GM20000 (cell line): ENCODE measurements at places on chromosomes 4 and X.
A peak's percentile ranks its signal among the peaks of the same experiment; 100 is the strongest.

GRCh38 chrX:72685810-72686456 is 28.2 kb downstream of the PHKA1 start:
- no peak for DNase-seq

- DNase-seq = no peak
Measured at GRCh38 chrX:1059576-1060561, 152.6 kb downstream of the CRLF2 start.

DNA sequence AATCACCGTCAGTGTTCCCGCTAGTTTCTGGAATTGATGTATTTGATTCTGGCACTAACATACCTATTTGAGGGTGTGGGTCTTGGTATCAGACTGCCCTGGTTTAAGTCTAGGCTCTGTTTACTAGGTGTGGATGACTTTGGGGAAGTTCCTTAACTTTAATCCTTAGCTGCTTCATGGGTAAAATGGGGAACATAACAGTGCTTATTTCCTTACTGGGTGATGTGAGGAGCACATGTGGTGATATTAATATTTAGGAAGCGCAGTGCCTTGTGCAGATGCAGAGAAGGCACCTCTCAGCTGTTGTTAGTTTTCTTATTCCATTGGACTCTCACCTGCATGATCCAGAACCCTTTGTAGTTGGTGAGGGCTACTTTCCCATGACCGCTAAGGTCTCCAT is 17.1 kb downstream of the RNF4 start:
- DNase-seq = no peak

GRCh38 chr4:1642196-1642951 is 41.7 kb downstream of the FAM53A start:
- no peak for DNase-seq

GRCh38 chr4:1746919-1747602 is 25.7 kb downstream of the TACC3 start:
- DNase-seq = peak; percentile 32

DNA sequence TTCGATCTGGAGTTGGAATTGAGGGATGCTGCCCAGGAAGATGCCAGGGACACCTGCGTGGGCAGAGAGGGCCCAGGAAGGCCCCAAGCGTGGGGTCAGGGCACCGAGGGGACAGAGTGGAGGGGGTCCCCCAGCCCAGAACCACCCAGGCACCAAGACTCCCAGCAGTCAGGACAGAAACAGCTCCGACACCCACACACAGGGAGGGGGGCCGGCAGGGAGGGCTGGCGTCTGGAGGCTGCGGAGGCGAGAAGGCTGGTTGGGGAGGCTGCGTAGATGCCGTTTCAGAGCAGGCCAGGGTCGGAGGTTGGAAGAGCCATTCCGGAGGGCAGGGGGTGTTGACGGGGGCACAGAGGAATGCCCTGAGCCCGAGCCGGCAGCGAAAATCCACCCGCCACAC is 23.6 kb downstream of the ATP5ME start:
- DNase-seq = no peak

DNA sequence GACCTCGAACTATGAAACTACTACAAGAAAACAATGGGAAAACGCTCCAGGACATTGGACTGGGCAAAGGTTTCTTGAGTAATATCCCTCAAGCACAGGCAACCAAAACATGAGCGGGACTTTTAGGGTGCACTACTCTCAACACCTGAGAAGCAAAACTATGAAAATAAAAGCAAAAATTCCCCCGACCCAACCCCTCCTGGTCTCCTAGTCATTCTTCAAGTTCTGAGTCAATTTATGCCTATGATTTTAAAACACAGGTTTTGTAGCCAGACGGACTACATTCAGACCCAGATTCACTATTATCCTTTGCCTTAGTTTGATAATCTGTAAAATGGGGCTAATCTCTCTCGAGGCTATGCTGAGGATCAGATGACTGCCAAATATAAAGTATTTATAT is 97.0 kb downstream of the SOWAHB start:
- no peak for DNase-seq

- DNase-seq = no peak
Measured at GRCh38 chr4:113109106-113109718, 59.8 kb downstream of the ANK2 start.

DNA sequence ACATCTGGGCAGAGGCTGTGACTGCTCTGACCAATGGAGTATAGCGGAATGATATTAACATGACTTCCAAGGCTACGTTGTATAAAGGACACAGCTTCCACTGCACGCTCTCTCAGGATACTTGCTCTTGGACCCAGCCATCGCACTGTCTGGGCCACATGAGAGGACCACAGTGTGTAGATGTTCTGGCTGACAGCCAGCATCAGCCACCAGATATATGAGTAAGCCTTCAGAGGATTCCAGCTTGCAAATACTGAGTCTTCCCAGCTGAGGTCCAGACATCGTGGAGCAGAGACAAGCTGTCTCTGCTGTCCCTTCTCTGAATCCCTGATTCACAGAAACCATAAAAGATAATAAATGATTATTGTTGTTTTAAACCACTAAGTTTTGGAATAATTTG is 146.8 kb upstream of the USP9X start:
- DNase-seq = no peak

GRCh38 chr4:10123227-10124101 is 6.9 kb upstream of the WDR1 start:
- no peak for DNase-seq

DNA sequence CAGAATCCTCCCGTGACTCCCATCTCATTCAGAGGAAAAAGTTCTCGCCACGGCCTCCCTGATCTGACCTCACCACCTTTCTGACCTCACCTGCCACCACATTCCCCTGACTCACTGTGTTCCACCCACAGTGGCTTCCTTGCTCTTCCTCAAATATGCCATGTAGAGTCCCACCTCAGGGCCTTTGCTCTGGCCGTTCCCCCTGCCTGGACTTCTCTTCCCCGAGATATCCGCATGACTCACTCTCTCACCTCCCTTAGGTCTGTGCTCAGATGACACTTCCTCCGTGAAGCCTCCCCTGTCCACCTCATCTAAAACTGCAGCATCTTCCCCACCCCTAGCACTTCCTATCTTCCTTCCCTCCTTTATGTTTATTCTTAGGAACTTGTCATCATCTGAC is 7.2 kb upstream of the TSPYL2 start:
- no peak for DNase-seq

GRCh38 chr4:146379744-146380143 is 142.0 kb downstream of the SLC10A7 start:
- DNase-seq = no peak

GRCh38 chr4:22848332-22848731 is 155.6 kb downstream of the GBA3 start:
- DNase-seq = no peak

DNA sequence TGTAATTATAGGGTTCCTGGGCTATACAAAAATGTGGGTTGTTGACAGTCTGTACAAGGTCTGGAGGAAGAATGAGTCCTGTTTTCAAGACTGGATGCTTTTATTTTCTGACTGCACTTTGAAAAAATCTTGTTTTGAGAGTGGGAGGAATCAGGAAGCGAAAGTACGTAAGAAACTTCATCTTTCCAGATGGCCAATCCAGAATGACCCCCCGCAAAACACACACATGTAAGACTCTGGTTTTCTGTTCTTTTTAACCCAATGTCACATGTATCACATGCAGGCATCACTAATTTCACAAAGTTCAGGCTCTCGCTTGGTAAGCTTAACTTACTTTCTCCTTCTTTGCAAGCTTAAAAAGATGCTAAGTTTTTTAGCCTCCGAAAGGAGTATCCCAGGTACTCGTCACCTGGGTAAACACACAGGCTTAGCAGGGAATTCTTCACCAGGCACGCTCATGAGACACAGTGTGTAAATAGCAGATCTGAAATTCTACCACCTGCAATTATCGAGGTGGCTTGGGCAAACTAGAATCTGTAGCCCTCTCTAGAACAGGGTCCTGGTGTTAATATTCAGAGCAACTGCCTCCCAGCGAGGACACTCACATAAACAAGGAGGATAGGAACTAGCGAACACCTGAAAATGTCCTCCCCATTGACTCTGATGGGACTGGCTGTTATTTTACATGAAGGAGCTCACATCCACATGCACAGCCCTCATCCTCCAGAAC is 90.7 kb downstream of the NSUN7 start:
- DNase-seq = peak; percentile 48

DNA sequence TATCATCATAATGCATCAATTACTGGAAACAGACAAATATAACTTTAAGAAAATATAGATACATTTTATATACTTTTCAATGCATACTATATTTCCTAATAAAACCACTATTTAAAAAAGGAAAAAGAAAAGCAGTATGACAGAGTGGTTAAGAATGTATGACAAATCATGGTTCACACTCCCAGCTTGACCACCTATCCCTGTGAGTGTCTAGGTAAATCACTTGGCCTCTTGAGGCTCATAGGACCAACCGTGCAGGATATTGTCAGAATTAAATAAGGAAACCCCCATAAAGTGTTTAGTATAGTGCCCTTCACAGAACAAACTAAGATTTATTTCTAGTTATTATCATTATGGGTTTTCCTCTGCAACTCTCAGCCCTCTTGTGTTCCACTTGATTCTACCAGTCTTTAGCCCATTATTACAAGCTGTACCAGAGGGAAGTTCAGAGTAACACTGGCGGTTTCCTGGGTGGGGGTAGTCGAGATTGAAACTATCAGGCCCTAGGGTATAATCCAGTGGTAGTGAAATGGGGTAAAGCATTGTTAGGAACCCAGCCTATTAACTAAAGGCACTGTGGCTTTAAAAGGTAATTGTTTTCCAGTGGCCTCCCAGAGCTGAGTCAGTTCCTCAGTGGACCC is 55.5 kb upstream of the PAK3 start:
- DNase-seq = no peak

DNA sequence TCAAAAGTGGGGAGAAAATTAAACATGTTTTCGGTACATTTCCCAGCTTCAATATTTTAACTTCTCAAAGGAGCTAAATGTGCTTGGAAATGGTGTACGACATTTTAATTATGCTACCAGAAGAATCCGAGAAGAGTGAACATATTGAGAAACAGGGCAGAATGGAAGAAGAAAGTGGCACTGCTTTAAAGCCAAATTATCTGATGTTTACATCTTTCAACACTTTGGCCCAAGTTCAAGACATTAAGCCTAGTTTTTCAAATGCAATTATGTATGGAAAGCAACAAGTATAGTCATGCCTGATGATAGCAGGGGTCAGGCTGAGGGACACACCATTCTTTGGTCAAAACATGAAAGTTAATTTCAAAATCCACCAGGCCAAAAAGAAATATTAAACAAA is 577.9 kb upstream of the ZFP42 start:
- DNase-seq = no peak

DNA sequence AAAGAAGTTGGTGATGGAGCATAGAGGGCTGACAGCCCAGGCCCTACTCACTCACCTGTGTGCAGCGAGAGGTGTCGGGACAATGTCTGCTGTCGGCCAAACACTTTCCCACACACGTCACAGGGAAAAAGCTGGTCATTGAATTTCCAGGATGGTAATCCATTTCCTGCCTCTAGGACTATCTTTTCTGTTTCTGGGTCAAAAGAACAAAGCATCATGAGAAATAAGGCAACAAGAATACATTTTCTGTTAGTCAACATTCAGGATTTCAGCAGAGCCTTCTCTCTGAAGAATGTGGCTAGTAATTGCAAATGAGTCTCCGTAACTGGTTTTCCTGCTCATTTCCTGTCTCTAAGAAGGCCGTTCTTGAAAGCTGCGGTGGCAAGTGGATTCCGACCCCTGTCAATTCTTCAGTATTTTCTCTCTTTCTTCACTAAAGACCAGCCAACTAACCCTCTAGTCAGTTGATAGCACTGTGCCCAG is 99.4 kb downstream of the C4orf51 start:
- DNase-seq = no peak

- no peak for DNase-seq
Measured at GRCh38 chr4:8735236-8736089, 136.2 kb downstream of the HMX1 start.

DNA sequence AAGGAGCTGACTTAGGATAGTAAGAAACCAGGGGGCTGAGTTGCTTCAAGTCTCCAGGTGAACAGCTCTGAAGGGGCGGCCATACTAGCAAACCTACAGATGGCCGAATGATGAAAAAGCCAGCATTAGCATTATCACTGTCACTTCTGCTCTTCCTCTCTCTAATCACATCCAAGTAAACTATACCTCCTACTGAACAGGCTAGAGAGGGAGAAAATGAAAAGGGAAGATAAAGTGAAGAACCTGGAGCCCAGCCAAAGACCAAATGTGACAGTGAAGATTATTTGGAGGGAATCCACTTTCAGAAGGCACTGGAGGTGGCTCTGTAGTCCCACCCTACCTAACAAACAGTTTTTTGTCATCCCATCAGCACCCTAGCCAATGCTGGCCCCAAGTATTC is 50.4 kb upstream of the PRPS1 start:
- no peak for DNase-seq

- DNase-seq = no peak
Measured at GRCh38 chr4:62914758-62915157, 1494.5 kb downstream of the TECRL start.

DNA sequence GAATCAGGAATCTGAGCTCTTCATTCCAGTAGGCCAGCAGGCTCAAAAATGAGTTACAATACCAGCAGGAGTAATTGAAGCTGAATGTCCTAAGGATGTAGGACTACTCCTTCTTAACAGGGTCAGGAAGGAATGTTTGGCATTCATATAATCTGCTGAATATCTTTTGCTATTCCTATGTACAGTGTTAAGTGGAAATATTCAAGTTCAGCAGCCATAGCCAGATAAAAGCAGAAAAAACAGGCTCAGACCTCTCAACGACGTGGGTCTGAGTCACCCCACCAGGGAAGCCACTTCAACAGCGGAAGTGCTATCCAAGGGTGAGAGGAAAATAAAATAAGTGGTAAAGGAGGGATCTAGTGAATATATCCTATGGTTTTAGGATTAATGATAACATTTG is 577.0 kb downstream of the SPOCK3 start:
- no peak for DNase-seq

- no peak for DNase-seq
Measured at GRCh38 chrX:136754651-136755050, 26.1 kb downstream of the ARHGEF6 start.
